ENCODE measurements at places on chromosomes 5 and 9. TPM values are rescaled to one million over a fixed set of nuclear protein-coding genes. Genes with fewer than 3 reads are reported as not detected.
A peak's percentile ranks its signal among the peaks of the same experiment; 100 is the strongest.

SCGB3A1 gene
- total RNA-seq = not detected

SPINK4 gene
- total RNA-seq = 0.53 TPM

LHX3 gene
- total RNA-seq = not detected

- no peaks in the 10 kb centered on the region for H3K4me1 ChIP-seq
- no peaks in the 10 kb centered on the region for H3K27me3 ChIP-seq
- no peak overlapping the region for H3K4me3 ChIP-seq
- no peaks in the 10 kb centered on the region for H3K36me3 ChIP-seq
- H3K27ac ChIP-seq = no peak overlapping the region
- no peak for DNase-seq
These were observed 51.1 kb downstream of the MAST4 start for GRCh38 chr5:66647146-66647856.

GRCh38 chr9:135924628-135925338 is 17.4 kb upstream of the CAMSAP1 start:
- H3K36me3 ChIP-seq = no peaks in the 10 kb centered on the region
- no peaks in the 10 kb centered on the region for H3K4me1 ChIP-seq
- H3K27me3 ChIP-seq = no peaks in the 10 kb centered on the region
- DNase-seq = peak; percentile 30
- H3K27ac ChIP-seq = no peak overlapping the region

- H3K36me3 ChIP-seq = no peaks in the 10 kb centered on the region
- no peak overlapping the region for H3K4me3 ChIP-seq
- peaks cover 76% of the 10 kb centered on the region for H3K4me1 ChIP-seq
- no peak for DNase-seq
- H3K27me3 ChIP-seq = no peaks in the 10 kb centered on the region
These were observed 5.6 kb upstream of the AMBP start for GRCh38 chr9:114083666-114084065.

DNA sequence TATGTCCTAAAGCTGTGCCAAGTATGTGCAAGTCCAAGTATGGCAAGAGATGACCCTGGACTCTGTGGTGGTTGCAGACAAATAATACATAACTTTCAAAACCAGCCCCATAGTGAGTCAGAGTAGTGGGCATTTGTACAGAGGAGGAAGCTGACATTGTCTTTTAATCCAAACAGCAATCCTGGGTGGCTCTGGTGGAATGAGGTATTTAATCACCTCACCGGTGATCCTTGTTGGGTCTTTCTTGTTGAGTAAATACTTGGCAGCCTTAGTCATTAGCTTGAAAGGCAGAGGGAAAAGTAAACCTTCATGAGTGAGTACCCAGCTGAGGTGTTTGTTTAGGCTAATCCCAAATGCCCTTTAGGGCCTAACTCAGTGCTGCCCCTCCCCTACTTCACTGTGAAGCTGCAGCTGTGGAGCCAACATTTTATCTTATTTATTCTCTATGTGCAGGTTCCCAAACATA is 148.7 kb upstream of the SLC12A2 start:
- no peaks in the 10 kb centered on the region for H3K36me3 ChIP-seq
- H3K27me3 ChIP-seq = no peaks in the 10 kb centered on the region
- peaks cover 24% of the 10 kb centered on the region for H3K4me1 ChIP-seq
- peak; percentile 97 for DNase-seq
- H3K27ac ChIP-seq = no peak overlapping the region

GRCh38 chr9:107782789-107783188 is 293.2 kb upstream of the KLF4 start:
- no peaks in the 10 kb centered on the region for H3K4me1 ChIP-seq
- no peaks in the 10 kb centered on the region for H3K36me3 ChIP-seq
- H3K27me3 ChIP-seq = no peaks in the 10 kb centered on the region
- DNase-seq = no peak
- H3K27ac ChIP-seq = no peak overlapping the region

DNA sequence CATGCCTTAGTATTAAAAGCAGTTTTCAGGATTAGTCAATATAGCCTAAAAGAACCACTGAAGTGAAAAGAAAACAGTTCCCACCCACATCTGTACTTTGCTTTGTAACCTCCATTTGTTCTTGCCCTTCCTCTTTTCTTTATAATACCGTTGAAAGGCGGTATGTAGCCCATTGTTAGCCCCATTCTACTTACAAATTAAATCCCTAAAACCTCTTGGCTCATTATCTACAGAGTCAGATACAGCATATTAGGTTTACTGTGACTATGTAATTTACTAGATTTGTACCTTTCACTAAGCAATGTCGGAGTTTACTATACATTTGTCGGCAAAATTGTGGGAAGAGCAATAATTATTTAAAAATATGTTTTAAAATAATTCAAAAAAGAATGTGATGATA is 17.3 kb downstream of the ALDH1A1 start:
- no peak for DNase-seq
- H3K4me3 ChIP-seq = no peak overlapping the region
- H3K4me1 ChIP-seq = peaks cover 46% of the 10 kb centered on the region
- no peaks in the 10 kb centered on the region for H3K27me3 ChIP-seq
- H3K27ac ChIP-seq = no peak overlapping the region
- peaks cover 29% of the 10 kb centered on the region for H3K36me3 ChIP-seq

DNA sequence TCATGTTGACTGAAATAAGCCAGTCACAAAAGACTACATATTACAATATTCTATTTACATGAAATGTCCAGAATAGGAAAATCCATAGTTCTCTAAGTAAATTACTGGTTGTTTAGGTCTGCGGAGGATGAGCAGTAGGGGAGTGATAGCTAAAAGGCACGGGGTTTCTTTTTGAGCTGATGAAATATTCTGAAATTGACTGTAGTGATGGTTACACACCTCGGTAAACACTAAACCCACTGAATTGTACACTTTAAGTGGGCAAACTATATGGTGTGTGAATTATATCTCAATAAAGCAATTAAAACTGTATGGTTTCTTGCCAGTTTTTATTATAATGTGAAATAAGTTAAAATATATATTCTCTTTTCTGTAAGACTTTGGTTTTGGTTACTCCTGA is 77.7 kb upstream of the TMED7 start:
- DNase-seq = no peak
- no peak overlapping the region for H3K27ac ChIP-seq
- no peaks in the 10 kb centered on the region for H3K36me3 ChIP-seq
- H3K27me3 ChIP-seq = no peaks in the 10 kb centered on the region
- H3K4me3 ChIP-seq = no peak overlapping the region

DNA sequence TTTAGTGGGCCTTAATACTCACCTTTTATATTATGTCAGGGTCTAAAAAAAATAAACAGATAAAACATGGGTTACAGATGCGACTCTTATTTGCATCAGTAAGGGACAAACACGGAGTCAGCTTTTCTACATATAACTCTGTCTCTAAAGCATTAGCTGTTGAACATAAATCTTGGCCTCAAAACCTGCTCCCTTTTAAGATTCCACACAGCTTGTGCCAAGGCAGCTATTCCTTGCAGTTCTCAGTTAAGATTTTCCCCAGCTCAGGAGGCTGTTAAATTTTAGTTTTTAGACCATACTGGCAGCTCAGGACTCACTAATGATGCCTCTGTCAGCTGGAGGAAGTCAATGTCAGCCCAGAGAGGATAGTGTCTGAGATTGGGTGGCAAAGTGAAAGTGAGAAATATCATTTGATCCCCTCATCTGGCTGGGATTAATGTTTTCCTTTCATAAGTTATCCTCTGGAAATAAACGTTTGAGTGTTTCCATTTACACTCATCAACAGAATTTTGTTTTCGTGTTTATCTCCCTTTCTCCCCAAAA is 287.5 kb downstream of the ELAVL2 start:
- H3K27me3 ChIP-seq = no peaks in the 10 kb centered on the region
- H3K27ac ChIP-seq = no peak overlapping the region

GRCh38 chr5:100902440-100903038 is 543 bp downstream of the ST8SIA4 start:
- no peaks in the 10 kb centered on the region for H3K36me3 ChIP-seq
- H3K4me3 ChIP-seq = no peak overlapping the region
- no peak for DNase-seq
- peaks cover 32% of the 10 kb centered on the region for H3K27me3 ChIP-seq
- no peak overlapping the region for H3K27ac ChIP-seq
- no peaks in the 10 kb centered on the region for H3K4me1 ChIP-seq

- H3K4me3 ChIP-seq = no peak overlapping the region
- H3K36me3 ChIP-seq = no peaks in the 10 kb centered on the region
- DNase-seq = no peak
- no peaks in the 10 kb centered on the region for H3K4me1 ChIP-seq
These were observed 58.0 kb upstream of the PTPN3 start for GRCh38 chr9:109556061-109556460.

GRCh38 chr5:128197896-128198522 is 114.4 kb downstream of the SLC12A2 start:
- H3K27ac ChIP-seq = no peak overlapping the region
- H3K4me3 ChIP-seq = no peak overlapping the region
- DNase-seq = no peak
- peaks cover 14% of the 10 kb centered on the region for H3K4me1 ChIP-seq
- no peaks in the 10 kb centered on the region for H3K36me3 ChIP-seq
- no peaks in the 10 kb centered on the region for H3K27me3 ChIP-seq

DNA sequence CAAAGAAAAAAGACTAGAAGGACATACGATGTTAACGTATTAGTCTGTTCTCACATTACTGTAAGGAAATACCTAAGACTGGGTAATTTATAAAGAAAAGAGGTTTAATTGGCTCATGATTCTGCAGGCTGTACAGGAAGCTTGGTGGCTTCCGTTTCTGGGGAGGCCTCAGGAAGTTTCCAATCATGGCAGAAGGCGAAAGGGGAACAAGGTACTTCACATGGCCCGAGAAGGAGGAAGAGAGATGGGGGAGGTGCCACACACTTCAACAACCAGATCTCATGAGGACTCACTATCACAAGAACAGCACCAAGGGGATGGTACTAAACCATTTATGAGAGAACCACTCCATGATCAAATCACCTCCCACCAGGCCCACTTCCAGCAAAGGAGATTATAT is 110.1 kb downstream of the CARTPT start:
- H3K27me3 ChIP-seq = no peaks in the 10 kb centered on the region
- no peak overlapping the region for H3K4me3 ChIP-seq
- H3K36me3 ChIP-seq = no peaks in the 10 kb centered on the region
- no peak for DNase-seq

- DNase-seq = no peak
- H3K4me1 ChIP-seq = no peaks in the 10 kb centered on the region
- H3K27me3 ChIP-seq = no peaks in the 10 kb centered on the region
- H3K4me3 ChIP-seq = no peak overlapping the region
These were observed 80.9 kb upstream of the IRX2 start for GRCh38 chr5:2832394-2832793.

GRCh38 chr5:173394701-173395100 is 66.5 kb upstream of the STC2 start:
- H3K36me3 ChIP-seq = no peaks in the 10 kb centered on the region
- H3K27me3 ChIP-seq = peaks cover 7% of the 10 kb centered on the region
- no peak overlapping the region for H3K4me3 ChIP-seq
- no peaks in the 10 kb centered on the region for H3K4me1 ChIP-seq

GRCh38 chr5:133235696-133236426 is 184.0 kb downstream of the HSPA4 start:
- no peak for DNase-seq
- no peaks in the 10 kb centered on the region for H3K36me3 ChIP-seq
- H3K4me3 ChIP-seq = no peak overlapping the region
- H3K27ac ChIP-seq = no peak overlapping the region

Measured in HepG2 (cell line).